ENCODE measurements at places on chromosomes 2 and 18.

DNA sequence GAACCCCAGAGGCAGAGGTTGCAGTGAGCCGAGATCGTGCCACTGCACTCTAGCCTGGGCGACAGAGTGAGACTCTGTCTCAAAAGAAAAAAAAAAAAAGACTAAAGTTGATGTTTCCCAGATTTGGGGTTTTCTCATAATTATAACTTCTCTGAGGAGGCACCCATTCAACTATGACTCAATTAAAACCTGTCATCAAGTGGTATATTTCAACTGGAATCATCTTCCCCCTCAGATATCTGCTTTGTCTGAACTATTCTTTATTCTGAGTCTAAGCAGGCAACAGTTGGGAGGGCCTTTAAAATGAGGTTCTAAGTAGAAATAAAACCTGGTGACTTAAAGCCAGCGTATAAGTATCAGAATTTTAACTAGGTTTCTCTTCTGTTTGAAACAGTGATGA is 88.5 kb downstream of the PTRHD1 start:
- no peak for DNase-seq

DNA sequence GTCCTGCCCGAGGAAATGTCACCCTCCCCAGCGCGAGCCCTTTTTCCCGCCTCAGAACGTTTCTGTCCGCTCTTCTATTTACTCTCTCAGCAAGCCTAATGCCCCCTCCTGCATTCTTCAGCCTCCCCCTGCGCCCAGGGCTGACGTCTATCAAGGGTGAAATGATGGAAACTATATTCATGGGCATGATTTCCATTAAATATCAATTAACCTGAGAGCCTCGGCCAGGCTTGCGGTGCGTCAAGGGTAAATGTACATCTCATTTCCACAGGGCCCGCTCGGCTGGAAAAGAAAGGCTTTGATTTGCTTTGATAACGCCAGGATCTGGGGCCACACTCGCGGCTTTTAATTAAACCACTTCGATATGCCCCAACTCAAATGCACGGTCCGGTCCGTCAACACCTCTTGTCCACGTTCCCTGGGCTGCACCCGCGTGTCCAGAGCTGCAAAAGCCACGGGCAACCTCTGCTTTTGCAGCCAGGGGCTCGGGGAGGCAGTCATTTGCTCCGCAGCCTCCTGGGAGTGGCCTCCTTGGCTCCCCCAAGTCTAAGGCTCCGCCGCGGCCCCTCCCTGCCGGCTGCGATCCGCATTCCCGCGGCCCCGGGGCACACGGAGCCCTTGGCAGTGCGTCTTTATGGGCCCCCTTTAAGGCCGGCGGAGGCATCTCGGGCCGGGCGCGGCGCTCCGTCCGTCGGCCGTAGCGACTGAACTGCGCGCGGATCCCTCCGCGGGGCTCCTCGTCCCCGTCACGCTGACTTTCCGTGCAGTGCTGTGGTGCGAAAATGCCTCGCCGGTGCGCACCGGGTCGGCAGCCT is at the start of gene HOXD8:
Gene HOXD8 (plus strand): TSS at position 724 of the 815 bp plus-strand sequence. CDS start 662 bp downstream, outside the sequence.
- no peak for DNase-seq

GRCh38 chr2:26607698-26608097 is 33.5 kb downstream of the CIB4 start:
- DNase-seq = no peak

- DNase-seq = no peak
Measured at GRCh38 chr2:154381931-154382794, 316.3 kb upstream of the KCNJ3 start.

- no peak for DNase-seq
Measured at GRCh38 chr2:29134933-29135332, 19.7 kb downstream of the CLIP4 start.

DNA sequence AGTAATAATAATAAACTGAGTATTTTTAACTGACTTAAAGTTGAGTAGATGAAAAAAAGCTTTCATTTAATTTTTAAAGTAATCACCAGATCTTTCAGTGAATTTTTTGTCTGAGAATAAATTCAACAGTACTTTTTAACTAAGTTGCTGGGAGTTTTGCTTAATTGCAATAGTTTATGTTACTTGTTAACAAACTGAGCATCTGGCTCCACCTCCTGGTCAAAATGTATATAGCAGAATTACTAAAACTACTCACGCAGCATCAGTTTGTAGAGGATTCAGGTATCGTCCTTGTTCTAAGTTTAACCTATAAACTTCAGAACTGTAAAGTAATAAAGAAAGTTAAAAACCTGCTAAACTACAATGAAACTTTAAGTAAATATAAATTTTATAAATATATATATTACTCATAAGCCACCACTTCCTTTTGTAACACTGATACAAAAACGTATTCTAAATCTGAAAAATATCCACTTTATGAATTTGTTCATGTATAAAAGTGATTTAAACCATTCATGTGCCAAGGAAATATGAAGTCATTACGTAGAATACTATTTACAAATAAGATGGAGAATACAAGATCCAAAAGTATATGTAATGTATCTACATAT is 21.3 kb downstream of the NOL10 start:
- DNase-seq = no peak

DNA sequence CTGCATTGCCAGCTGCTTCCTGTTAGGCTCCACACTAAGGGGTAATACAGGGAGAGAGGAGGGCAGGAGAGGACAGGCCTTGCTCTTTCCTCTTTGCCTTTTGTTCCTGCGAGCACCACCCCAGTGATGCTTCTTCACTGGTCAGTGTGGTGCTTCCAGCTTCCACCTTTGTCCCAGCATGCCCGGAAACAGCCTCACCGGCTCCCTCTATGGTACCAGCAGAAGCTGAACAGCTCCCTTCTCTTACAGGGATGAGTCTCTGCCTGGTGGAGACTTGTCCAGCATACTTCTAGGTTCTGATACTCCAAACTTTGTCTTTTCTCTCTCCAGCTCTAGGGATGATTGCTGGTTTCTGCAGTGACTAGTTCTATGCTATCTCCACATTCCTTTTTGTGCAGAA is 413.3 kb downstream of the TSN start:
- DNase-seq = no peak

- DNase-seq = no peak
Measured at GRCh38 chr2:118430510-118431164, 342.4 kb downstream of the INSIG2 start.

DNA sequence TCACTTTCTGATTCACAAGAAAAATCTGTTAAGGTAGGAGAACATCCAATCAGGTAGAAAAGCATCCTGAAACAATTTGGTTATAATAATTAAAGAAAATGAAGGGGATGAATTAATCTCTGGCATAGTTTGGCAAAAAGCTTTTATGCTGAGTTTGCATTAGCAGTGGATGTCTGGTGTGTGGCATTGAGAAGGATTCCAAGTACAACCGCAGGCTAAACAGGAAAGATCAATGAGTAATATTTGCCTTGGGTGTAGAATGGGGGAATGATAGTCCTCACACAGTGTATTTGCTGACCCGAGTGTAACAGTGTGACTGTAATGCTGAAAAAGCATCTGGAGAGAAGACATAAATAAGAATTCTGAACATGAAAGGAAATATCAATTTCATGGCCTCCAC is 68.3 kb upstream of the SESTD1 start:
- no peak for DNase-seq

DNA sequence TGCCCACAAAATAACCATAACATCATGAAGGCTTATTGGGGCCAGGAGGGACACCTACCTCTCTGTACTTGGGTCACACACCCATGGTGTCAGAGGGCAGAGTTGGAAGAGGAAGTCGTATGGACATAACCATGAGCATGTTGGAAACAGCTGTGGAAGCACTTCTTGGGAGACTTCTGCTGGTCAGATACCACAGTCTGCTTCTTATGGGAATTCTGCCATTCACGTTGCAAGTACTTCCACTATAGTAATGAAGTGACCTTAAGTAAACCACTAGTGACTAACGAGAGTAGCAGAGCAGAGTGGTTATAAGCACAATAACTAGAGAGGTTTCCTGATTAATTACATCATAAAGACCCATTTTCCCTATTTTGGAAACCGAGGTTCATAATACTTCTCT is 61.1 kb upstream of the TFPI start:
- DNase-seq = no peak

DNA sequence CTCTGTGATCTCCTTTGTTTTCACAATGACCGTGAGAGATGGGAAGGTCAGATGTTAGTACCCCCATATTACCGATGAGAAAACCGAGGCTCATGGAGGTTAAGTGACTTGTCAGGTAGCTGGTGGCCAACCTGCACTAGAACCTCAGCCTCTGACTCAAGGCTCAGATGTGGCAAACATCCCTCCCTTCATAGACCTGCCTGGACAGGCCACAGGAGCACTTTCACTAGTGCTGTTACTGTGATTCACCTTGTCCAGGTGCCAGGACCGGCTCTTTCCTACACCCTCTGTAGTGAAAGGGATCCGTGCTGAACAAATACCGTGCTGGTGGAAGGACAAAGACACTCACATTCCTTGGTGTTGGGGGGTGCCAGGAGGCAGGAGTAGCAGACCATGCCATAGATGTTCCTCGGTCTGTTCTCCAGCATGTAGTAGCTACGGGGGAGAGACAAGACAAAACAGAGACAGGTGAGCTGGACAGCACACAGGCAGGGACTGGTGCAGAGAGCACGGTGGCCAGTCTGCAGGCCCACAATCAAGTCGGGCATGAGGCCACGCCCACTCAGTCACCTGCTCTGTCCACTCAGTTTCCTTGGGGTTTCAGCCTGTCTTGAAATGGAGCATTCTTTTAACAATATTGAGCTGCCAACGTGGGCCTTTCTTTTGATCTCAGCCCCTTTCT is 65.9 kb downstream of the EDAR start:
- no peak for DNase-seq
